ENCODE measurements at places on chromosomes 7 and 10. TPM values are rescaled to one million over a fixed set of nuclear protein-coding genes. Genes with fewer than 3 reads are reported as not detected.

DNA sequence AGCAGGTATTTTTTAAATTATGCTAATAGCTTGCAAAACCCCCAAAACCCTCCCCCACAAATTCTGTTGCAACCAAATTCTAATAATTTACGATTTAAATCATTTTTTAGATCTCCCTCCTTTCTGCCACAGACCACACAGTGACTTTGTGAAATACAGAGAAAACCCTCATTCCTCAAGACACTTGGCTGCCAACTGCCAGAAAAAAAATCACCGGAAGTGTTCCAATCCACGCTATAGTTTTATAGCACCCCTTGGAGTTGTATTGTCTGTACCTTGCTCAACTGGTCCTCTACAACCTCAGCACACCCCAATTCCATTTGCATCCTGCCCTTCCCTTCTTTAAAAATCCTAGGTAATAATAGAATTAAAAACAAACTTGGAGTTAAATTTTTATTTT lies 560.1 kb downstream of the PARD3 start:
- H3K27ac ChIP-seq, result no peak overlapping the region
- H3K4me1 ChIP-seq, result no peaks in the 10 kb centered on the region
- no peaks in the 10 kb centered on the region for H3K36me3 ChIP-seq
- no peak overlapping the region for H3K4me3 ChIP-seq
- no peaks in the 10 kb centered on the region for H3K27me3 ChIP-seq

DNA sequence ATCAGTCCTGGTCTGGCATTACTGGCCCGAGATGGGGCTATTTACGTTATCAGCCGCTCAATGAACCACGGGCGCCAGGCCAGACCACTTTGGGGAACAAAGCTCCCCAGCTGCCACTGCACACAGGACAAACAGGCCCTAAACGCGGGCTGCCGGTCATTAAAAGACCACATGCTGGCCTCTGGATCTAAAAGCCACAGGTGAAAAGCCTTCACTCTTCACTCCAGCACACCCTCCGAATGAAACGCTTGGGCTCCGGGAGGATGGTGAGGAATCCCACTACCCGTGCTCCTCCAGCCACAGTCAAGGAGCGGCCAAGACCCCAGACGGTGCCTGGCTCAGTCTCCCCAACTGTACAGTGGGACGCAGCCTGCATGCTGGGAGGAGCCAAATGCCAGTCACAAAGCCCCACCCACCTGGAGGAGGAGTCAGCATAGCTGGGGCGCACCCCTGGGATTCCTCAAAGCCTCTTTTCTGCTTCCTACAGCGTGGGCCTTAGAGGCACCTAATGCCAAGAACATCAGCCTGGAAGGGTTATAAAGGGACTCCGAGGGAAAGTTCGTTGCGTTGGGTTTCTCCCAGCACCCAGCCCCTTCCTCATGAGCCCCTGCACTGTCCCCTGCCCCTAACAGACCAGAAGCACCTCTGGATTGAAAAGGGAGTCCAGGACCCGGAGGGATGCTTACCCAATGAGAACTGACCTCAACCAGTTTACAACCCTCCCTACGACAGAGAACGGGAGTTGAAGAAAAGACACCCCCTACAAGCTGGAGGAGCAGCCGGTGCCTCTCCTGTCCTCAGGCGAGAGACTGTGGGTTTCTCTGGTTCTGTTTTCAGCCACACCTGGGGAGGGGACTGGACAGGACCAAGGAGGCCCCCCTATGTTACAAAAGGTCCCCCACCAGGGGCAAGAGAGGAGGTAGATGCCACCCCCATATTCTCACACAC lies 4.7 kb downstream of the PDGFA start:
- no peak overlapping the region for H3K27ac ChIP-seq
- H3K36me3 ChIP-seq, result no peaks in the 10 kb centered on the region
- H3K27me3 ChIP-seq, result peaks cover 39% of the 10 kb centered on the region

GRCh38 chr7:17586711-17587110 lies 288.3 kb downstream of the AHR start:
- peaks cover 10% of the 10 kb centered on the region for H3K27me3 ChIP-seq
- no peaks in the 10 kb centered on the region for H3K4me1 ChIP-seq
- H3K4me3 ChIP-seq, result no peak overlapping the region
- H3K27ac ChIP-seq, result no peak overlapping the region
- no peaks in the 10 kb centered on the region for H3K36me3 ChIP-seq

ANKRD1 gene
- total RNA-seq, result not detected

ATOH7 gene
- not detected for total RNA-seq

EMX2 gene
- not detected for total RNA-seq

All from naive thymus-derived CD8-positive, alpha-beta T cell (primary cell).